ENCODE measurements at places on chromosomes 13 and 19. TPM values are rescaled to one million over a fixed set of nuclear protein-coding genes. Genes with fewer than 3 reads are reported as not detected.

The EDDM13 gene
- total RNA-seq: not detected

The MYH14 gene
- total RNA-seq: not detected

The TLE6 gene
- 2.8 TPM for total RNA-seq

The N4BP2L2 gene
- total RNA-seq: 31.0 TPM

The LSM7 gene
- 327 TPM for total RNA-seq

The ZNF431 gene
- total RNA-seq: 5.6 TPM

The MRPL57 gene
- 40.6 TPM for total RNA-seq

The TICAM1 gene
- total RNA-seq: 2.6 TPM

The ZNF135 gene
- 1.8 TPM for total RNA-seq

The NLRP5 gene
- total RNA-seq: not detected

GRCh38 chr13:60230593-60230992, 66.9 kb upstream of the DIAPH3 start:
- no peak for DNase-seq

GRCh38 chr13:113545931-113546516, 38.5 kb upstream of the TFDP1 start:
- DNase-seq: no peak

- DNase-seq: peak; percentile 42
These were observed 8.2 kb upstream of the UBL3 start for GRCh38 chr13:29858667-29859066.

DNA sequence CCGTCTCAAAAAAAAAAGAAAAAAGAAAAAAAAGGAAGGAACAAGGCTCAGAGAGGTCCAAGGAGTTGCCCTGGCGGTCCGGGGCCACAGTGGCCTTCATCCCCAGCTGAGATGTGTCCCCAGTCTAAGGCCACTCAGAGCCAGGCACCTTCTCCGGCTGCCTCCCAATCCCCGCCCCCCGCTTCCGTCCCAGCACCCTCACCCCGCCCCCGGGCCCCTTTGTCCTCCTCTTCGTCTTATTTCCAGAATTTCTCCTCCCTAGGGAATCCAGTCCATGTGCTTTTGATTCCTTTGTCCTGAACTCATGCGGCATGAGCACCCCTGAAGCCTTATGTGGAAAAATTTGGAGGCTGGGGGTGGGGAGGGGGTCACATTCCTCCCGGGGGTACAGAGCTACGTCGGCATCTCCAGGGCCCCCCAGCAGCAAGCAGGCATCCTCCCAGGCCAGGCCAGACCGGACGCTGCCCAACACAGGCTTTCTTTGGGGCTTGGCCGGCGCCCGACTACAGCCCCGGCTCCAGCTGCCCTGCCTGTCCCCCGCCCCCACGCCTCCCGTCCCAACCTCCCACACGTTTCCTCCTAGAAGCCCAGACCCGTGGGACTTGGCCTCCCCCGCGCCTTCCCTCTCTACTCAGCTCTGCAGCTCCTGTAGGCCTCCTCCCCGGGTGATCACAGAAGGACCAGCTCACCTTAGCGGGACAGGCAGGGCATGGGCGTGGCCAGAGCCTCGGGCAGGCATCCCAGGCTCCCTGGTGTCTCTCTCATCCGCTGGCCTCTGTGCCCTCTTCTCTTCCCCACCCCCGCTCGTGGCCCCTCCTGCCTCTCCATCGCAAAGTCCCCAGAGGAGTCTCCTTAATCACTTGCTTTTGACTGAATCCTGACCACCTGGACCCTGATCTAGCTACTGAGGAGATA, 17.8 kb upstream of the ADGRE5 start:
- DNase-seq: peak; percentile 80

DNA sequence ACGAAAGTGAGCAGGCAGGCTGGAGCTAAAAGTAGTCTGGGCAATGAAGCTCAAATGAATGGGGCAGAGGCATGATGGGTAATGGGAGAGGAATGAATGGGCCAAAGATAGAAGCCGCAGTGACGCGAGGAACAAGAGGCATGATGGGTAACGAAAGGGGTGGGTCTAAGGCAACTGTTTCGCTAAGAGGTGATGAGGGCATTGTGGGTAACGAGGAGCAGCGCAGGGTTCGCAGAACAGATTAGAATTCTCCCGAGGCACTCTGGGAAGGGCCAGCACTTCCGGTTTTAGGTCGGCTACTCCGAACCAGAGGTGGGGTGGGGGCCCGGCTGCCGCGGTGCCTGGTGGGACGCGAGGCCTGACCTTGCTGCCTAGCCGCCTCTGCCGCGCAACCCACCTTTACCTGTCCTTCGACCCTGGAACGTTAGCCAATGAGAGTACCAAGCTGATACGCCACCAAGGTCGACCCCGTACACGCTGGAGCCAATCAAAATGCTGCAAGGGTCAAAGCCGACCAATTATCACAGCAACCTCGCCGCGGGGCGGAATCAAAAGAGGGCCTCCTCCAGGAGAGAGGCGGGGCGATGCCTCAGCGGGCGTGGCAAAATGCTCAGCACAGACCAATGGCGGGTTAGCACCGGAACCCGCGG, 563 bp upstream of the TOMM40 start:
- DNase-seq: peak; percentile 100

DNA sequence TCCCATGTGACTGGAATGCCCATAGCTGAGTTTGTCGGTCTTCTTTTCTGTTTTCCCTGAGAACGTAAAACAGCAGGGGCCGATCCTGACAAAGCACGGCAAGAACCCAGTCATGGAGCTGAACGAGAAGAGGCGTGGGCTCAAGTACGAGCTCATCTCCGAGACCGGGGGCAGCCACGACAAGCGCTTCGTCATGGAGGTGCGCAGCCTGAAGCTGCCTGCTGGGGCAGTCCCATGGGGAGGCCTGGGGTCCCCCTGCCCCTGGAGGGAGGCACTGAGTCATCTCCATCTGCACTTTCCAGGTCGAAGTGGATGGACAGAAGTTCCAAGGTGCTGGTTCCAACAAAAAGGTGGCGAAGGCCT, 18.2 kb upstream of the QTRT1 start:
- no peak for DNase-seq

GRCh38 chr19:44677019-44677811, 5.9 kb downstream of the CEACAM19 start:
- DNase-seq: peak; percentile 88

DNA sequence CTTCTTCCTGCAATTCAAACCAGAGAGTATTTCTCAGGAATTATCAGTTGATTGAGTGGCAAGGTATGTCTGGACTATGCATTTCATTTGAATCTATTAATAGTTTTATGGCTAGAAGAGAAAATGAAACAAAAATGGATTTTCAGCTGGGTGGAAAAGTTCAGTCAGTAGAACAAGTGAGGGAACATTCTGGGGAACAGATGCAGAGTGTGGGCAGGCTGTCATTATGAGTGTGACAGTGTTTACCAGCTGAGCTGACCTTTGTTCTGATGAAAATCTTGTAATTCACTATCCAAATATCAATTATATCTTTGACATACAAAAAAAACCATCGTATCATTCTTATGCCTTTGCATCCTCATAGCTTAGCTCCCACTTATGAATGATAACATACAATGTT, 2.6 kb upstream of the CLC start:
- no peak for DNase-seq

DNA sequence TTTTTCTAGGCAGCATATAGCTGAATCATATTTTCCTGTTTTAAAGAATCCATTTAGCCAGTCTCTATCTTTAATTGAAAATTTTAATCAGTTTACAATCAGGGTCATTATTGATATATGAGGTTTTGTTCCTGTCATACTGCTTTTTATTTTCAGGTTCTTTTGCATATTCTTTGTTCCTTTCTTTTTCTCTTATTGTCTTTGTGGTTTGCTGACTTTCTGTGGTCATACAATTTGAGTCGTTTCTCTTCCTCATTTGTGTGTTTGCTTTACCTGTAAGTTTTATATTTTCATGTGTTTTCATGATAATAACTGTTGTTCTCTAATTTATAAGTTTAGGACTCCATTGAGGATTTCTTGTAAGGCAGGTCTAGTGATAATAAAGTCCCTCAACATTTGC, 812.6 kb downstream of the DACH1 start:
- no peak for DNase-seq

DNA sequence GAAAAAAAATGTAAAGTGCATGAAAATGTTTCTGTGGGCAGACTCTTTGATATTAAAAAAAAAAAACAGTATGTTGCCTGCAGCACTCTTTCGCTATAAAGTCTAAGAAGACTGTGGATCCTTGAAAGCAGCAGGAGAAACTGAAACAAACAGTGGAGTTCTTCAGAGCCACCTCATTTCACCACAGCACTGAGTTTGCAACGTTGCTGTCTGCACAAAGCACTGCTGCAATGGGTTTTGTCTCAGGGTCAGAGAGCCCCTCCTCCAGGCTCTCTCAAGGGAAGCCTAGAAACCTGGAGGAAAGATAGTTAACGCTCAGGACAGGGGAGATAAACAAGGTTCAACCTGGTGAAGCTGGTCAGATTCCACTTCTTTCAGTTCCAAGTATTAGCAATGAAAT, 248.7 kb downstream of the EFNB2 start:
- DNase-seq: no peak

GRCh38 chr19:14411161-14411937, 7.8 kb downstream of the DDX39A start:
- DNase-seq: no peak

DNA sequence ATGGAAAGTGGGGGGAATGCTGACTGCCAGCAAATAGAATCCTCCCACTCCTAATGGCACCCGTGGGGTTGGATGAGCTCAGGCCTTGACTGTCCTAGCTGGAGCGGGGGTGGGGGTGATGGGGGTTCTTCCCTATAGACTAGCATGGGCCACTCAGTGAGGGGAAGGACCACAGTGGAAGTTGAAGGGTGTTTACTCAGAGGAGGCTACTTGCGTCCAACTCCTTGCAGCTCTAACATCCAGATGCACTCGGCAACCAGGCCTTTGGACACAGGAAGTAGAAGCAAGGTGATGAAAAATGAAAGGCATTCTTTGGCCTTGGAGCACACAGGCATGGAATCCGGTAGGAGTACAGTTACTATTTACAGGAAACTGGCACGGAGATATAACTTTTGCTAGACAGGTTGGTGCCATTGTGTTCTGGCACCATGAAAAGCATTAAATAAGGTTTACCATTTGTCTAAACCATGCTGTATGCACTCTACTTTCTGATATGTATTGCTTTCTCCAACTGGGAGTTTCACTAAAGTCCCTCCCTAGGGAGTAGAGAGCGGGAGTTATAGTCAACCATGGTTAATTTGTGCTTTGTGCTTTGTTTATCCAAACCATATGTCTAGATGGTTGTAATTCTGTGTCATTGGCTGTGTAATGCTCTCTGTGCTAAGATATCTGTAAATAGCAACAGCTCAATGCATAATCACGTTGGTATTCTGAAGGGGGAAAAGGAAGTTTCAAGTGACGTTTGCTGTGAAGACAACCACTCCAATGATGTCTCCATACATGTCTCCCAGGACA, 125.3 kb downstream of the TSHZ3 start:
- DNase-seq: peak; percentile 57

DNA sequence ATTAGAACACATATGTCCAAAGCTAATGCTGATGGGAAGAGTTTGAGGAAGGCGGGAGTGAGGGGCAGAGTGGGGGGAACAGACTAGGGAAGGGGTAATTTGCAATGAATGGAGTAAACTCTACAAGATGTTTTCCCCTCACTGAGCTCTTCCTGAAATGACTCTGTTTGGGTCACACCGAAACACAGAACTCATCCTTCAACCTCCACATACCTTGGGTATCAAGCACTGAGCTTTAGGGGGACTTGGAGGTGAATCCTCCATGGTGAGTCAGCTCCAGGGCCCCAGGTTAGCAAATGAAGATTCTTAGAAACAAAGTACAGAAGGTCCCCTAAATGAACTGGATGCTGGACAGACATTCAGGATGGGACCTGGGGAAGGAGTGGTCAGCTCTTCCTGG, 1.3 kb upstream of the SIGLEC10 start:
- no peak for DNase-seq

- peak; percentile 41 for DNase-seq
These were observed 7.4 kb upstream of the SLITRK6 start for GRCh38 chr13:85806553-85807175.

DNA sequence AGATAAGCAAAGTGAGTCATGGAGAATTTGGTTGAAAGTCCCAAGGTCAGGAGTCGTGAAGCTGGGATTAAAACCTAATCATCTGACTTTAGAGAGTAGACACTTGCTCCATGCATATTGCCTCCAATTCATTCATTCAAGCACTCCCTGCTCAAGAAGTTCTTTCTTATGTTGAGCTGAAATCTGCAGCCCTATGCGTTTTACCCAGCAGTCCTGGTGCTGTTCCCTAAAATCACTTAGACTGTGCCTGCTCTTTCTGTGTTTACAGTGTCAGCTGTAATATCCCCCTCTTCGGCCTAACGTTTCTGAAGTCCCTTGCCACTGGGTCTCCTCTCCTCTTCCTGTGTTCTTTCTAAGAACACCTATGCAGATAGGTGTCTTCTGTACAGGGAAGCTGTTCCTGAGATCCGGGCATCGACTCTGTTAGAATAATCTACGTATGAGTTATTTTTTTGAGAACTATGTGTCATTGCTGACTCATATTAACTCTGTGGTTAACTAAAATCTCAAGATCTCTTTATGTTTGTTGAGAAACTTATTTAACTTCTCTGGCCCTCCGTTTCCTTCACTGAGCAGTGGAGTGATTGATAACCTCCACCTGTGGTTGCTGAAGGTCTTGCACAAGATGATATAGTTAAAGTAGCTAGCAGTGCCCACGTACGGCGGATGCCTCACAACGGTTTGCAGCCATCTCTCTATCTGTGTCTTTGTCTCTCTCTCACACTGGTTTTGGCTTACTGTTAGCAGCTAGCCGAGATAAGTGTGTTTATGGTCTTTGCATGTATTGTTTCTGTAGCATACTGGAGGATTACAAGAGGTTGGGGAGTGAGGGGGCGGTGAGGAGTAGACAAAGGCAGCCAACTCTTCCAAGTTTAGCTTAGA, 4.7 kb downstream of the ALOX5AP start:
- peak; percentile 93 for DNase-seq

DNA sequence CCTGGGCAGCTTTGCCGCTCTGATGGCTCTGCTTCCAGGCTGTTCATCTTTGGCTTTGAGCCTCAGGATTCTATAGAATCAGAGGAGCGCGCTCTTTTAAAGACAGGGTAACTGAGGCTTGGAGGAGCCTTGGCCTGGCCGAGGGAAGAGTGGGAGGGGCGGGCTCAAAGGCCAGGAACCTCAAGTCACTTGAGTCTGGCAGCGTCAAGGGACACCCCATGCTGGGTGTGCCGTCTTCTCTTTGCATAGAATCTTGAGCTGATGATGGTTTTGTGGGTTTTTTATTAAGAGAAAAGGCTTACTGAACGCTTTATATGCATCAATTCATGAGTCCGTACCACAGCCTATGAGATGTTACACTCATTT, 1.1 kb downstream of the PGLS start:
- DNase-seq: no peak

DNA sequence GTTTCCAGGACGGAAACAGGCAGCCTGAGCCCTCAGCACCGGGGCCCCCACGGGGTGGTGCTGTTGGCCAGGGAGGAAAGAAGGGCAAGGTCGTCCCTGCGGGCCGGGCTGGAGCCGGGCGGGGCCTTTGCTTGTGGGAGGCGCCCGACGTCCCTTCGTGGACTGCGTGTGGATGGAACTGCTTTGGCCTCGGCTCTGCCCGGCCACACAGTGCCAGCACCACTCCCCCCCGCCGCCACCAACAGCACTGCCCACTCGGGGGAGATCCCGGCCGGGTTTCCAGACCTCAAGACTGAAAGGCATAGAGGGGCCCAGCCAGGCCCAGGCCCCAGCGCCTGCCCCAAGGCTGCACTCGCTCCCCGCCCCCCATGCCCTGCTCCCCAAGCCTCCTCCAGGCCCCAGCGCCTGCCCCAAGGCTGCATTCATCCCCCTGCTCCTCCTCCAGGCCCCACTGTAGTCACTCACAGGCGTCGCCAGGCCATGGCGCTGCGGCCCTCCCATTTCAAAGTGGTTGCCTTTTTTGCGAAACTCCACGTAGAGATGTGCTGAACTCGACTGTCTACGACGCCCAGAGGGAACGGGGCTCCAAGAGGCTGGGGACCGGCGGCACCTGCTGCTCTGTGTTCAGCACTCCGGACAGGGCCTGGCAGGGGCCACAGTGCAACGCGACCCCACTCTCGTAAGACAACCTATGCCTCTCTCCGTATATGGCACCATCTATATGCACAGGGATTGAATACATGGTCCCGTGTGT, 22.5 kb downstream of the C13orf46 start:
- no peak for DNase-seq

Data from M059J (cell line).